CD14-positive monocyte (primary cell): ENCODE measurements at places on chromosomes 5 and 9. TPM values are rescaled to one million over a fixed set of nuclear protein-coding genes. Genes with fewer than 3 reads are reported as not detected.

LCN2 gene
- polyA plus RNA-seq: not detected in 2 replicates

SH3RF2 gene
- polyA plus RNA-seq: not detected

FABP6 gene
- not detected in 2 replicates for polyA plus RNA-seq

PFN3 gene
- polyA plus RNA-seq: not detected

MEIKIN gene
- polyA plus RNA-seq: 0.08 and 0.16 TPM in 2 replicates

ANKRD20A1 gene
- not detected for polyA plus RNA-seq

C9orf50 gene
- polyA plus RNA-seq: not detected

DNA sequence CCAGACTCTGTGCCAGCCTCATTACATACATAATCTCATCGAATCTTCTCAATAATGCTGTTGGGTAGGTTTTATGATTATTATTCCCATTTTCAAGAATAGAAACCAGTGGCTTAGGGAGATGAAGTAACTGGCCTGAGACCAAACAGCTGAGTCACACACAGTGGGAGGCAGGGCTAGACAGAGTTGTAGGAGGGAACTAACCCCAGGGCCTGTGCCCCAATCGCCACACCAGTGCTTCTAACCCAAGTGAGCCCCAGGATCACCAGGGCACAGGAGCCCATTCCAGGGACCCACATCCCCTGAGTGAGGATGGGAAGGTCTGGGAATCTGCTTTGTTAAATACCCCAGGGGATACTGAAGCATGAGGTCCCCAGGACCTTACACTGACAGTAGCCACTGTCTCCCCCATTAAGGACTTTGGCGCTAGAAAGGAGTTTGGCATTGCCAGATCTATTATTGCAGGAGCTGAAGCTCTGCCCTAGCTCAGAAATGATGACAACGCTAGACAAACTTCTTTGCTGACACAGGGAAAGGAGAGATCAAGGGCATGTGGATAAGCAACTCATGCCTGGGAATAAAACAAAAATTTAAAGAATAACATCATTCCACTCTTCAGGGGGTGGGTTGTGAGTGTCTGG is 63.8 kb upstream of the PPARGC1B start:
- DNase-seq: peak; percentile 81

DNA sequence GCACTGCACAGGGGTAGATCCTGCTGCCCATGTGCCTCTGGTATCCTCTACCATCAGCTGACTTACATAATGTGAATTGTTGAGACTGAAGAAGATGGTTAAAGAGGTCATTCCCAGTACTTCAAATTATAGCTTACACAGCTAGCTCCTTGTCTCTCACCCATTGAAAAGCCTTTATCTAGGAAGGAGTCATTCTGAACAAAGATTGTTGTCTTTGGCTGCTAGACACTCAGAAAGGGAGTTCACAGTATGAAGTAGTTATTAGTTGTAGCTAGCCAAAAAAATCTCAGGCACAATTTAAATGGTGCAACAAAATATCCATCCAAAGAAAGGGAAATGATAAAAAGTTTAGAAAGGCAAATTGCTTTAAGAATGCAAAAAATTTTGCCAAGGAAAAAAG is 102.0 kb upstream of the NREP start:
- DNase-seq: no peak

DNA sequence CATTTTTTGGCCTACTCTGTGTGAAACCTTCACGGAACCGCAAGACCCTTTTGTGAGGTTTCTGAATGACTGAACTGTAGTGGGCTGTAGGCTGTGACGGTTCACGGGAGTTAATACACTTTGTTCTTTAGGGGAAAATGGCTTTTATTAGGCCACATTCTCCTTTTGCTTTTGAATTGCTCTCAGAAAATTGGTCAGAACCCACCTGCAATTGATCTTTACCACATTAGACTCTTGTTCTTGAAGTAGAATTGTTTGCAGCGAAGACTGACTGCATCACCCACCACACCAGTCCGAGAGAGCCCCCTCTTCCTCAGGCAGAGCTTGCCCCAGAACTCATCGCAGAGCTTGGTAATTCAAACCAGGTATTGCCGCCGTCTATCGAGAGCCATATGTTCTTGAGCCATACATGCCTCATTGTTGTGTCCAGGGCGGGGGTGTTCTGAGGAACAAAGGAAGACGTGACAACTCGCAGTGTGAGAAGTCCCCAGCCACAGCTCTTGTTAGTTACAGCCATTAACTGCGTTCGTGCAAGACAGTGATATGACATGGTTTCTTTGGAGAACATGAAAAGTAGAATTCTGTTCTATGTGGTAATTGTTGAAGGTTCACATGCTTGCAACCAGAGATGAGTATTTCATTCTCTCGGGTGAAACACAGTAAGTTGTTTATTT is 166.4 kb upstream of the OTULINL start:
- DNase-seq: no peak

GRCh38 chr9:91844190-91844589 is 105.8 kb downstream of the ROR2 start:
- peak; percentile 29 for DNase-seq

- no peak for DNase-seq
Observed at GRCh38 chr9:38393128-38393796, 760 bp downstream of the ALDH1B1 start.

- DNase-seq: no peak
Observed at GRCh38 chr9:117412006-117412715, 2.7 kb downstream of the ASTN2 start.

GRCh38 chr9:130320723-130321481 is 55.3 kb downstream of the HMCN2 start:
- DNase-seq: no peak

DNA sequence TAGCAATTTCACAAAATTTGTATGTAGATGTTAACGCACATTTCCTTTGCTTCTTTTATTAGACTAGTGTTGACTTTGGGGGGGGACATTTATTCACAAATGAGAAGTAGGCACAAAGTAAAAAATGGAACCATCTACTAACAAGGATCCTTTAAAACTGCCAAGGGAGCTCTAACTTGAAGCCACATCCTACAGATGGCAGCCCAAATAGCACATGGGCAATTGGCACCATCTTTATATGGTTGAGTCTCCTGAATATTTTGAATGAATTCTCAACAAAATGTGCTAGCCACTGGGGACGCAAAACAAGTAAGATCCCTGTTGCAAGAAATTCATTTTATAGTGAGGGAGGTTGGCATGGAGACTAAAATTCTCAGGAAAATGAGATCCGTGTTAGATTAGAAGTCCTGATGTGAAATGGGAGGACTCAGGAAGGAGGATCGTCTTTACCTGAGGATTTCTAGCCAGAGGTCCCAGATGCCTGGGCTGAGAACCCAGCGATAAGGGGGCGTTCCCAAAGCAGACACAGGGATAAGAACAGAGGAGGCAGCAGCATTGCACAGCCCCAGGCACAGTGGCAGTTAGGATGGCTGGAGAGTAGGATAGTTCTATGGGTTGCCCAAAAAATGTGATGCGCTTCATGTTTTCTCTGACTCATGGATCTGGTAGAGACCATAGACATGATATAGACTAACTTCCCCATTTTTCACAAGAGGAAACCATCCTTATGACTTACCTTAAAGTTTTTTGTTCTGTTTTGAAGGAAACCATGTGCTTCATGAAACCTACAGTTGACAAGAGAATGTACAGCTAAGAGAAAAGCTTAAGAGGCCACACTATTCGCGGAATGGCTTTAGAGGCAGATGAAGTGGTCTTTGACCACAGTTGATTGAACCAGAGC is 37.4 kb downstream of the C9orf152 start:
- peak; percentile 40 for DNase-seq

- DNase-seq: no peak
Observed at GRCh38 chr9:72145733-72146505, 3.3 kb upstream of the GDA start.

- no peak for DNase-seq
Observed at GRCh38 chr5:154514331-154514730, 36.3 kb upstream of the HAND1 start.

- DNase-seq: no peak
Observed at GRCh38 chr5:116508835-116509234, 65.8 kb downstream of the SEMA6A start.

DNA sequence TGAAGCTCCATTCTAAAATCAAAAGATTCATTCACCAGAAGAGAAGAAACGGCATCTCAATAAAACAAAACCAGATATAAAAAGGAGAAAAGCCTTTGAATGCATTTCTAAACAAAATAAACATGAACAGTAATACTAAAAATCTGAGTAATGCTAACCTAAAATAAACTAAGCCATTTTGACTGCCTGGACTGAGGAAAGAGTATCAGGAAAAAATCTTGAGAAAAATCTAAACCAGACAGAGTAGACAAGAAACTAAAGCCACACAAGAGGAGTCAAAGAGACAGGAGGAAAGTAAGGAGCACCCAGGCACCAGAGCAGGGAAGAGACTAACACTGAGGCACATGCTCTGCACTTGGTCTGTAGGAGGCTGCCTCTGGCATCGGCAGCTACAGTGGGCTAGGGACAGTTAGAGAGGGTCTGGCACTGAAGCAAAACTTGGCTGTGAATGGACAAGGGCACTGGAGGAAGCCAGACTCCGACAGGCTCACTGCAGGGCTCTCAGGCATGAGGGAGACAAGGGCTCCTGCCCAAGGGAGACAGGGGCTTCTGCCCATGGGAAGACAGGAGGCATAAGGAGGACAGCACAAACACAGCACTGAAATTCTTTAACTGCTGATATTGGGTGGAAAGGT is 50.2 kb downstream of the DROSHA start:
- no peak for DNase-seq

GRCh38 chr5:156460471-156460870 is 133.5 kb downstream of the SGCD start:
- DNase-seq: no peak

- peak; percentile 49 for DNase-seq
Observed at GRCh38 chr5:122805481-122805880, 30.6 kb downstream of the SNX2 start.

- DNase-seq: no peak
Observed at GRCh38 chr5:57857696-57858095, 375.1 kb upstream of the ACTBL2 start.

- DNase-seq: no peak
Observed at GRCh38 chr5:125043781-125044391, 297.4 kb upstream of the ZNF608 start.

GRCh38 chr9:112200711-112201110 is 25.6 kb upstream of the SUSD1 start:
- no peak for DNase-seq

GRCh38 chr9:116230051-116230632 is 76.6 kb downstream of the PAPPA start:
- DNase-seq: no peak

GRCh38 chr5:134603059-134603458 is 29.6 kb downstream of the SAR1B start:
- no peak for DNase-seq

DNA sequence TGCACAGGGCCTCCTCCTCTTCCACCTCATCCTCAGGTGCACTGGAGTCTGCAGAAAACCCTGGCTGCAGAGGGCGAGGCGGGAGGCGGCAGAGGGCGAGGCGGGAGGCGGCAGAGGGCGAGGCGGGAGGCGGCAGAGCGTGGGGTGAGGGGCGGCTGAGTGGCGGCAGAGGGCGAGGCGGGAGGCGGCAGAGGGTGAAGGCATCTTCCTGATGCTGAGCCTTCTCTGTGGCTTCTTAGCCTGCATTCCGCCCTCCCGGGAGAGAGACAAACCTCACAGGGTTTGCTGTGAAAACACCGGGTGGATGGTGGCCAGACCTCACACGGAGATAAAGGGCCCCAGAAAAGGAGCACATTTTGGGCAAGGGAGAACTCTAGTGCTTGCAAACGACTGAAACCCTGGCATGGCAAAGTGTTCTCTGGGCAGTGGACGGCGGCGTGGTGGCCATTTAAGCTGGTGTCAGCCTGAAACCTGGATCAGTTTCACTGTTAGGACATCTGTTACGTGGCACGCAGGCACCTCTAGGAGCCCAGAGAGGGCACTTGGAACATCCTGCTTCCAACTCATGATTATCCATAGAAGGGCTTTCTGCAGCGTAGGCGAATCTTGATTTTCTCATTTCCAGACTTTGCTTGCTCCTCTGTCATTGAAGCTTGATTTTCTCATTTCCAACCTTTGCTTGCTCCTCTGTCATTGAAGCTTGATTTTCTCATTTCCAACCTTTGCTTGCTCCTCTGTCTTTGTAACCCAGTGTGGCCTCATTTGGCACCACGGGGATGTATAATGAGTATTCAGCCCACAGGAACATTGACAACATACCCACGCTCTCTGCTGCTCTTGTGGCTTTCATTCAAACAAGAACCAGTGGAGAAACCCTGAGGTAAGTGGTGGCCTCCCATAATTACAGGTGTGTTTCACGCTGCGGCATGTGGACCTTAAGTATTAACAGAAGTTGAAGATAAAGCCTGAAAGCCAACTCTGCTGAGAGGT is 16.3 kb upstream of the PLEKHG4B start:
- DNase-seq: no peak

DNA sequence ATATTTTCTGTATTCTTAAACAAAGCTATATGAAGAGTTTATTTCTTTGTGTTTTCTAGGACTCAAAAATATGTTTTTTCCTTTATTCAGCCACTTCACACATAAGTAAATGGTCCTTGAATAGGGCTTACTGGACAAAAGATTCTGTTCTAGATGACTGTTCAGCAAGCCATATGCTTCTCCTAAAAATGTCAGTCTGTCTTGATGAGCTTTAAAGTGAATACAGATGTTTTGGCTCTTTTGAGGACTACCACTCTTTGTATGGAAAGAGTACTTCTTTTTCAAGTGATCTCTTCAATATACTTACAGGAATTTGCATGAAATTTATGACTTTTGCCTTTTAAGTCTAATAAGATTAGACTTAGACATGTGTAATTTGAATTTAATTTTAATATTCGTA is 8.4 kb downstream of the NDUFS4 start:
- no peak for DNase-seq

GRCh38 chr5:159274676-159275075 is 11.6 kb downstream of the UBLCP1 start:
- no peak for DNase-seq

DNA sequence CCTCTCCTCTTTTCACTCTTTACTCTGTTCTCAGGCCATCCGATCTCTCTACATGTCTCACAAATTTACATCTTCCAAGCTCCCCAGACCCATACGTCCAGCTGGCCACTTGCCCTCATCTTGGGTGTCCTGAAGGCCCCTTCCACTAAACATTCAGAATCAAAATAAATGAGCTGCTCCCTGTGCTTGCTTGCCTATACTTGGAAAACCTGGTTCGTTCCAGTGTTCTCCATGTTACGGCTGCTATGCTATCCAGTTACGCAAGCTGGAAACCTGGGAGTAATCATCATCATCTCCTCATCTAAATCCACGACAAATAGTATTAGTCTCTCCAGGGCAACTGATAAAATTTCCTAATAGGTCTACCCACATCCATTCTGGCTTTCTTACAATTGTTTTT is 165.0 kb upstream of the FBXL17 start:
- no peak for DNase-seq

- DNase-seq: no peak
Observed at GRCh38 chr5:142878638-142879037, 108.5 kb downstream of the ARHGAP26 start.

GRCh38 chr9:89637787-89638186 is 33.0 kb downstream of the GADD45G start:
- DNase-seq: no peak
